ENCODE measurements at places on chromosomes 6 and 20. TPM values are rescaled to one million over a fixed set of nuclear protein-coding genes. Genes with fewer than 3 reads are reported as not detected.
A peak's percentile ranks its signal among the peaks of the same experiment; 100 is the strongest.

GRCh38 chr6:131851049-131851769 is 43.4 kb downstream of the ENPP1 start:
- no peak for DNase-seq

- DNase-seq, result no peak
Observed at GRCh38 chr6:36852481-36853147, 13.4 kb upstream of the CPNE5 start.

FKBP5 gene
- 7.3 TPM for total RNA-seq

LGSN gene
- not detected for total RNA-seq

OOEP gene
- not detected for total RNA-seq

DNA sequence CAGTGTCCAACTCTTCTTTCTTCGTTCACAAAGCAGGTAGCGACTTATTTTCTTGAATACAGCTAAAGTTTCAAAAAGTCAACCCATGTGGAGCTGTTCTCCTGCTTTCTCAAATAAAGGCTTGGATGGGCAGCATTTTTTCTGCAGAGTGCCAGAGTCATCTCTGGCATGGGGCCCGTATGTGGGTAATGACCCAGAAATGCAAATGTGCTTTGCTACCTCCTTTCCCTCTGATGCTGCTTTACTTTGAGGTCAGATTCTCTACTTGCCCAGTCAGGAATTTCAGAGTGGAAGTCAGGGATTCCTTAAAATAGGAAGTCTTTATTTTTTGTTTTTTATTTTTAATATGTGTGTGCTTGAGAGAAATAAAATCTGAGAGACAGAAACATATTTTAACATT is 4.9 kb downstream of the NKAIN2 start:
- DNase-seq, result no peak

- DNase-seq, result no peak
Observed at GRCh38 chr6:167240034-167240541, 51.0 kb upstream of the UNC93A start.

DNA sequence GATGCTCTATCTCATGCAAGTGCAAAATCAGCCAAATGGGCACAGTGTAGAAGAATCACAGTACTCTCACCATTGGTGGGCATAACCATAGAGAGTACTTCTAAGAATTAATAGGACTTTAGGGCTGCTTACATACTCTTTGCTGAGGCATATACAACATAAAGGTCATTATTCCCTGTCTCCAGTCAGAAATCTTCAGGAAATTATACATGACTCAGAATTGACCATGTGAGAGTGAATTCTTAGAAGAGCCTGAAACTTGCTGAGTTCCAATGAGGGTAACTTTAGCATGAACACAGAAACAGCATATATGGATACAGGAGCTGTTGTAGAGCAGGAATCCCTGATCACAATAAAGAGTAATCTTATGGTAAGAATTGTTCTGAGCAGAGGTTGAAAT is 498.7 kb downstream of the TENT5A start:
- DNase-seq, result no peak

- no peak for DNase-seq
Observed at GRCh38 chr6:97023982-97024381, 99.5 kb downstream of the KLHL32 start.

GRCh38 chr6:20028562-20028961 is 183.7 kb downstream of the MBOAT1 start:
- DNase-seq, result no peak

DNA sequence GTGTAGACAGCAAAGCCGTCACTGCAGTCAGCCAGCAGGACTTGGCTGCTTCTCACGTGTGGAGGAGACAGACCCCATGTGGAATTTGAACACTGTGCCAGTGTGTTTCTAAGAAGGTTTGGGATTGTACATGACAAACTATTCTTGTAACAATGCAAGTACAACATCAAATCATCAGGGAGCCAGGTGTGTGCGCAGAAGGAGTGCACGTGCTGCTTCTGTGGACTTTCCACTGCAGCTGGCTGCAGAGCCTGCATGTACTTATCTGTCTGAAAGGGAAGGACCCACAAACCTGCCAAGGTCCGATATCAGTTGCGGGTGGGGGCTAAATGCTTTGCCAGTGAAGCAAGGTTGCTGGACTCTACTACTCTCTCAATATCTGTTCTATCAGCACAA is 211.6 kb downstream of the WDR27 start:
- DNase-seq, result no peak

GRCh38 chr6:148431413-148431812 is 88.8 kb downstream of the SASH1 start:
- no peak for DNase-seq

SGK2 gene
- 9.9 TPM for total RNA-seq

DNA sequence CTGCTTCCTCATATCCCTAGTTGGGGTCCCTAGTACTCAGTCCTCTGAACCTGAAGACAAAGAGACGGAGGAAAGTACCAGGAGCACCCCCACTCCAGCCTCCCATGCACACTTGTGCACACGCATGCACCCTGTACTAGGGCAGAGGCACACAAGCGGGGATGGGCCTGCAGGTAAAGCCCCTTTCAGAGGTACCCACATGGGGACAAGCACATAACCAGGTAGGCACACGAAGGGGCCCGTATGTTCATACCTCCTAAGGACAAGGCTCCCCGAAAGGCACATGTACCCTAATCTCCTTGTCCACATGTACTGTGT is 1.1 kb downstream of the TMEM151B start:
- DNase-seq, result no peak

GRCh38 chr20:4802527-4802926 is 80.8 kb downstream of the PRND start:
- no peak for DNase-seq

BACH2 gene
- total RNA-seq, result 34.1 TPM

DNA sequence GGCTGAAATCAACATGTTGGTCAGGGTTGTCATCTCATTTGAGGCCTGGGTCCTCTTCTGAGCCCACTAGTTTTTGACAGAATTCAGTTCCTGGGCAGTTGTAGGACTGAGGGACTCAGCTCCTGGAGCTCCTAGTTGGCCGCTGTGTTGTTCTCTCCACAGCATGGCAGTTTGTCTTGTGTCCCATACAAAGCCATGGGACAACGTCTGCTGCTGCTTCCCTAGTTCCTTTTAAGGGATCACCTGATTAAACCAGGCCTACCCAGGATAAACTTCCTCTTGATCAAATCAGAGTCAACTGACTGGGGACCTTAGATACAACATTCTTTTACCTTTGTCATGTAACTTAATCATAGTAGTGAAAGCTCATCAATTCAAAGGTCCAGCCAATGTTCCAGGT is 141.0 kb downstream of the BCAS1 start:
- DNase-seq, result no peak

DPPA5 gene
- not detected for total RNA-seq

DNA sequence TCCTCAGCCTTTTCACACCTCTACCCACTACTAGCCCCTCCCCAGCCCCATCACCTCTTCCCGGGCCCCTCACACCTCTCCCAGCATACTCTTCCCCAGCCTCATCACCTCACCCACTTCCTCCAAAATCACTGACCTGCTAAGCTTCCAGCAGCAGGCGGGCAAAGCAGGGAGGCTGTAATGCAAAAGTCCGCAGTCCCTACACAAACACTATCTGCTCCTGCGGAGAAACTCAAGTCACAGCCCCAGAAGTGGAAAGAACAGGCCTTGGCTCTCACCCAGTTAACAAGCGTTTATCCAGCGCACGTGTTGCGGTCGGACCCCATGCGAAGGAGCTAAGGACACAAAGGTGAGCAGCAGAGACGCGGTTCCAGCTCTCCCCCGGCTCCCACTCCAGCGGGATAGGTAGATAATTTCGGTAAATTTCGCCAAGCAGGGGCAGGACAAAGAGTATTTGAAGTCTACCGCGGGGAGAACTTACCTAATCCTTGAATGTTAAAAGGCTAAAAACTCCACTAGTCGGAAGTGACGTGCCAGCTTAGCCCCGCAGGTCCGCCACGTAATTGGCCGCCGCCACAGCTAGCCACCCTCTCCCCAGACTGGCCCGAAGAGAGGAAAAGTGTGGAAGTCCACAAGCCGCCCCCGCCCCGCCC is 728 bp upstream of the TRIM39 start:
- DNase-seq, result no peak

PROKR2 gene
- 2.3 TPM for total RNA-seq

GRCh38 chr6:169188475-169188874 is 65.2 kb downstream of the THBS2 start:
- no peak for DNase-seq

DNA sequence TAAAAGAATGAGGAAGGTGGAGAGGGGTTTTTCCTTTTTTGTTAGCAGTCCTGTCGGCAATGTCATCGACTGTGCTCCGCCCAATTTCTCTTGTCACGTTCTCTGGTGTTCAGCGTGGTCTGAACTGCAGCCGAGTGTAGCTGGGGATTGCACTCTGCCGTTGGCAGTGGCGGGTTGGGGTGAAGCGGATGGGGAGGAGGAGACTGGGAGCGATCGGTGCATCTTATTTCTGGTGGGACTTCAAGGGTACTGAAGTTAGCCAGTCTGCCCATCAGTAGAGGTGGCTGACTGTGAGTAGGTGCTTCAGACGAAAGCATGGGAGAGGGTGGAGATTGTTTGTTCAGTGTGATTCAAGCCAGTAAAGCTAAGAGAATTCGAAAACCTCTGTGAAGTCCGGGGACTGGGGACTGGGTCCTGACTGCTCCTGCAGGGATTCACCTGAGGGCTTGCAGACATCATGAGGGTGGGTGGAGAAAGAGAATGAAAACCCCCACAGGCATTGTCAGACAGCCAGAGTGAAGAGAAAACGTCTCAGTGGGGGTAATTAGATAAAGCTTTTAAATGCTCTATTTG is 5.1 kb downstream of the RREB1 start:
- DNase-seq, result no peak

TBXT gene
- total RNA-seq, result not detected

GRCh38 chr6:89410788-89411144 is 1.3 kb downstream of the RRAGD start:
- DNase-seq, result no peak

- no peak for DNase-seq
Observed at GRCh38 chr6:1575210-1576041, 34.3 kb upstream of the FOXC1 start.

DNA sequence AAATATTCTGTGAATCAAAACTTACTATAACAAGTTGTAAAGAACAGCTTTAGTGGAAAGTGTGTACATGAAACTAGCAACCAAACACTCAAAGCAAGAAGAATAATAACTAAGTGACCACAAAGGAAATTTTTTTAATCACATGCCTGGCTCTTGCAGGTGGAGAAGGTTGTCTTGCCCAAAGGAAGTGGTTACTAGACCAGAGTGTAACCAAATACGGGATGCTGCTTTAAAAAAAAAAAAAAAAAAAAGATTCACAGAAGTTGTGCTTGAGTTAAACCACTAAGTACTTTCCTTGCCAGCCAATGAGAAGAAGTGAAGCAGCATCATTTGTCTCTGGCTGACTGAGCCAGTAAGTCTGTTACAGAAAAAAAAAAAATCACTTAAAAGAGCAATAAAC is 19.1 kb upstream of the HLA-DQB1 start:
- no peak for DNase-seq

DNA sequence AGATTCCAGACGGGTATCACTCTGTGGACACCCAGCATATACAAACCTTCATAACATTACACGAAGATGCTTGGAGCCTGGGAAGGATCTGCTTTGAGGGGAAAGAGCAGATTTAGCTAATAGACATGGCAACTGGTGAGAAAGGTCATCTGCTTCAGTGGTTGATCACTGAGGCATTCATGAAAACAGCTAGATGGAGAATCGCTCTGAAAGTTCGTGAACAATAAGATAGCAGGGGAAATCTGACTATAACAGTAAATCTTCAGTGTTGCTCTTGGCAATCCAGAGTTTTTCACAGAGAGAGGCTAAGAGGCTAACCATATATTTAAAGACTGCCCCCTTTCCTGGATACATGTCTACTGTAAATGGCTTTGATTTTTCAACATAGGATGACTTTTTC is 245.3 kb downstream of the FARS2 start:
- DNase-seq, result no peak

OARD1 gene
- 26.8 TPM for total RNA-seq

GRM4 gene
- 0.47 TPM for total RNA-seq

HLA-DRB5 gene
- 0.77 TPM for total RNA-seq

- peak; percentile 96 for DNase-seq
Observed at GRCh38 chr6:26532699-26533531, 5.3 kb upstream of the HMGN4 start.

CDYL gene
- total RNA-seq, result 112 TPM

DNA sequence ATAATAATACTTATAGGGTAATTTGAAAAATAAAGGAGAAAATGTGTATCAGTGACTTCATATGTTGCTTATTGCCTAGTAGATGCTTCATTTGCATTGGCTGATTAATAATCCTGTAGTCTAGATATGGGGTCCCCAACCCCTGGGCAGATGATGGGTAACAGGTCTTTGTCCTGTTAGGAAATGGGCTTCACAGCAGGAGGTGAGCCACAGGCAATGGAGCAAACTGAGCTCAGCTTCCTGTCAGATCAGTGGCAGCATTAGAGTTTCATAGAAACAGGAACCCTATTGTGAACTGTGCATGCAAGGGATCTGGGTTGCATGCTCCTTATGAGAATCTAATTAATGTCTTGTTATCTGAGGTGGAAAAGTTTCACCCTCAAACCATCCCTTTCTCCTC is 1049.5 kb upstream of the EPHA7 start:
- DNase-seq, result no peak

DNA sequence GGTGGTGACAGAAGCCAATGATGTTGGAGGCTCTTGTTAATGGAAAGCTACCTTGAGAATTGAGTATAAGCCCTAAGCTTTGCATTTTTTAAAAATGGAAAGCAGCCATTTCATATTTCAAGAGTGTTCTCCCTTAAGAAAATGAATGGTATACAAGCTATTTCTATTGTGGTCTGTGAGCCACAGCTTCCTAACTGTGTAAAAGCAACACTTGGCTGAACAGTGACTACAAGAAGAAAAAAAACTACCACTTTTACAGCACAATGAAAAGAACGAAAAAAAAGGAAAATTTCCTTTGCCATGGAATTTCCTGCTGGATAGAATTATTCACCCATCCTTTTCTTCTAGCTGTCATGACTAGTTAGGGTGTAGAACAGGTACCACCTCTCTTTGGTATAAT is 397.1 kb upstream of the BTBD3 start:
- no peak for DNase-seq

- no peak for DNase-seq
Observed at GRCh38 chr20:51118216-51118615, 95.3 kb upstream of the KCNG1 start.

EPHA7 gene
- 12.4 TPM for total RNA-seq

DNA sequence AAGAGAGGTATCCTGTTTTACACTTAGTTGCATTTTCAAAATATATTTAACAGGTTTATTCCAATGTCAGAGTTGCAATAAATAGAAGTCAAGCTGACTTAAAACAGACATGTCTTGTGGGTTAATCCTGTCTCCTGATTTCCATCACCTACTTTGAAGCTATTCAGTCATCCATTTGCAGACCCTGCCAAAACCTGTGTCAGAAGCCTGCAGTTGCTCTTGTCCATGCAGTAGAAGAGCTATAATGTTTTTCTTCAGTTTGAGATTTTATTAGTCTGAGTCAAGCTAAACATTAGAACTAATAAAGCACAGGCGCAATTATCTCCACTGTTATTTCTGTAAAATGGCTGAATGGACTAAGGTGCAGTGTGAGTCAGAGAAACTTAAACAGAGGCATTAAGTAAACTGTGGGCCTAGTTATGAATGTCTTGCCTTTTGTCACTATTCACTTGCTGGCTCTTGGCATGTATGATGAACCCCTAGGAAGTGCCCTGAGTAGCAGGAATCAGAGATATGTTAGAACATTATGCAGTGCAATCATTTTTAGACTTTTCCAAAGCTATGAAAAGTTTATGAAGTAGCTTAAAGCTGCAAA is 11.0 kb upstream of the HDGFL1 start:
- DNase-seq, result no peak

- no peak for DNase-seq
Observed at GRCh38 chr20:53981752-53982437, 88.5 kb downstream of the BCAS1 start.

Measured in mesothelial cell of epicardium (in vitro differentiated cells).